ENCODE measurements at places on chromosomes 12 and 14. TPM values are rescaled to one million over a fixed set of nuclear protein-coding genes. Genes with fewer than 3 reads are reported as not detected.

Gene SMCO2
- total RNA-seq: not detected

Gene LGALS3
- total RNA-seq: 534 TPM

Gene UBE3B
- 30.5 TPM for total RNA-seq

Gene RERG
- total RNA-seq: 7.0 TPM

Gene CLEC6A
- total RNA-seq: not detected

Gene NTF3
- 5.0 TPM for total RNA-seq

Gene SPX
- total RNA-seq: 1.3 TPM

Gene SLC39A5
- 187 TPM for total RNA-seq

Gene VRTN
- not detected for total RNA-seq

DNA sequence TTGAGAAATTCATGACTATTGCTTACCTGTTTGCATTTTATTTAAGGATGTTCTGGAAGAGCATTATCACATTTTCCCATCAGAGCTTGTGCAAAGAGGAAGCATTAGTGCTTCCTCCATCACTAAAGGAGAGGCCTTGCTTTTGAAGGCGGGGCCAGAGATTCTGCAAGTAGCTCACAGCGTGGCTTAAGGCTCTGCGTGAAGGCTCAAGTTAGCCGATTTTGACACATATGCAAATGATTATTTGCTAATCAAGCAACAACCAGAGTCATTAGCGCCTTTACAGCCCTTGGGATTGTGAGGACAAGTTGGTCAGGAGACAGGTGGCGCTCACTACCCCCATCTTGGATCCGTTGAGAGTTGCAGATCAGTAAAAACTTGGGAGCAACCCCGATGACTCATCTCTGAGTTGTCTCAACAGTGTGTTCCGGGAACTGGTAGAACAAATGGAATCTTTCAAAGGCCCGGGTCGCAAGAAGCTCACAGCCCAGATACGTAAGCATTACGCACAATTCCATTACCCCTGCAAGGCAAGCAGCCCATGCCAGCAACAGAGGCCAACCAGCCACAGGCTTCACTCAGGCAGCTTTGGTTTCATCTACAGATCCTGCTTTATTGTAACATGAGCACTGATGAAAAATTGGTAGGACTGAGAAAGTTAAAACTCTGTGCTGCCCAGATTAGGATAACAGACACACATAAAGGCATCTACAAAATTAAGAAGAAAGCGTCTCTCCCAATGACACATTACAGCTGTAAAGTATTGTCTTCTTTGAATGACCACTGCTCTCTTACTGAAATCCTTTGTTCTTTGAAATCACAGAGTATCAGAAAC, 34.9 kb upstream of the SPTSSA start:
- DNase-seq: peak; percentile 93

DNA sequence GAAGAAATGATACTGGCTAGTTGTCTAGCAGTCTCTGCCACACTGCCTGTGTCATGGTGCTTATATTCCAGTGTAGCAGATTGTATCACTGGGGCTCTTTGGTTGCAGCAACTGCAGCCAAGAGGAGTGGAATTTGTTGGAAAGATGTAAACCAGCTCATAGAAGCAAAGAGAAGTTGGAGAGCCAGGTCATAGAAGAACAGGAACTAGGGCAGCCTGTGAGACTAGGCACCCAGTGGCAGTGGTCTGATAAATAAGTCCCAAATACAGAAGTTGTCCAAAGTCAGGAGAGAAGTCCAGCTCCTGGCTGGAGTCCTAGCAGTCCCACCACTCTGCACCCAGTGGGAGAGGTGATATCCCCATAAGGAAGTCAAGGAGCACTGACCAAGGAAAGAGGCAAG, 172.5 kb upstream of the ARID2 start:
- DNase-seq: no peak

GRCh38 chr14:65243766-65244442, 141.6 kb upstream of the MAX start:
- DNase-seq: peak; percentile 56

- DNase-seq: no peak
These were observed 457.2 kb upstream of the TMPO start for GRCh38 chr12:98058213-98058612.

DNA sequence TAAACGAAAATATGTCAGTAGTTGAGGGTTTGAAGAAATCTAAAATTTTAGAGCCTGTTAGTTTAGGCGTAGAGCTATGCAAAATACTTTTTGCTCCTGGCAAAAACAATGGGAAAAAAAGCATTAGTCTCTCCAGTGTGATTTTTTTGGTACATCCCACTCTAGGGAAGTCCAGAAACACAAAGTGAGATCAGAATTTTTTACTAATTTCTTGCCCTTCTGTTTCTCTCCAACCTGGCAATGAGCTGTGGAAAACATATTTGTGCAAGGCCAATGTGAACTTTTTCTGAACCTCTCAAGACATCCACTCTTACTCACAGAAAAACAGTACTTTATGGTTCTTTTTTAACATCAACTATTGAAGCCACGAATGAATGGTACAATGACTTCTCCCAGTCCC, 56.9 kb upstream of the DCN start:
- DNase-seq: no peak

GRCh38 chr12:109734219-109735000, 20.8 kb downstream of the FAM222A start:
- no peak for DNase-seq

DNA sequence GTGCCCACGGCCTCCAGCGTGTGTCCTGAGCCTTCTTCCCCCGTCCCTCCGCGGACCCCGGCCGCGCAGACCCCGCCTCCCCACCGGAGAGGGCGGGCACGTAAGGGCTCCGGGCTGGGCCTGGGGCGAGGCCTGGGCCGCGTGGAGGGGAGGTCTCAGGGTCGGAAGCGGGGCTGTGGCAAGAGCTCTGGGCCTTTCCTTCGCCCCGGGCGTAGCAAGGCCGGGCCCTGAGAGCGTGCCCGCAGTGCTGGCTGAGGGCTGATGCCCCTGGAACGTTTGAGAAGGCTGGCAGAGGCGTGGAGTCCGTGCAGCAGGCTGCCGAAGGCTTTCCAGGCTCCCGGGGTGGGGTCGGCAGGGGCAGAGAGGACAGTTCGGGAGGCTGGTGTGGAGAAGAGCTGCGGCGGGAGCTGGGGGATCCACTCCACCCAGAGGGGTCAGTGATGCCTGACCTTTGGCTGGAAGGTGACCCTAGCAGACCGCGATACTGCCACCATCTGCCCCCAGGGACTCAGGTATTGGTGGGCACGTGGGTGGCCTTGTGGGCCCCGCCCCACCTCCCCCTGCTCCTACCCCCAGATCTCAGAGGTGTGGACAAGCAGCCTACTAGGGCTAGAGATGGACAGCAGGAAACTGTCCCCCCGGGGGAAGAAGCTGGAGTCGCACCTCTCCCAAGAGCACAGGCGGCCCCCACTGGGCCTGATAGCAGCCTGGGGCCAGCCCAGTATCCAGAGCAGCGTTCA, 558 bp downstream of the TEX22 start:
- DNase-seq: peak; percentile 48

DNA sequence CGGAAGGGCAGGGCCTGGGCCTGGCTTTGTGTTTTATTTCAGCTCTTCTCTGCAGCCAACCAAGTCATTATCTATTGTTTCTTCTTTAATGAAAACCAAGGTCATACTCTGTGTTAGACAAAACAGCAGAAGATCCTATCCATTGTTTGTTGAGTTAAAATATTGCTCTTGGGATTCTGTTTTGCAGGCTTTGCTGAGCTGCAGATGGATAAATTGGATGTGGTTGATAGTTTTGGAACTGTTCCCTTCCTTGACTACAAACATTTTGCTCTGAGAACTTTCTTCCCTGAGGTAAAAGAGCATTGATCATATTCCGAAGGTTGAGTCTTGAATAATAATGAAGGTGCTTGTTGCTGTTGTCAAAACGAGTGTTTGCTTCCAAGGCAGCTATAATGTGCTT, 106.6 kb downstream of the PLXNC1 start:
- DNase-seq: no peak

All from hepatocyte (in vitro differentiated cells).